Kidney glomerular epithelial cell (primary cell): ENCODE measurements at places on chromosomes 12 and 14.

- DNase-seq: peak; percentile 99
Observed at GRCh38 chr14:61562321-61563161, 132.8 kb upstream of the HIF1A start.

- no peak for DNase-seq
Observed at GRCh38 chr12:4530160-4530559, 8.5 kb upstream of the RAD51AP1 start.

DNA sequence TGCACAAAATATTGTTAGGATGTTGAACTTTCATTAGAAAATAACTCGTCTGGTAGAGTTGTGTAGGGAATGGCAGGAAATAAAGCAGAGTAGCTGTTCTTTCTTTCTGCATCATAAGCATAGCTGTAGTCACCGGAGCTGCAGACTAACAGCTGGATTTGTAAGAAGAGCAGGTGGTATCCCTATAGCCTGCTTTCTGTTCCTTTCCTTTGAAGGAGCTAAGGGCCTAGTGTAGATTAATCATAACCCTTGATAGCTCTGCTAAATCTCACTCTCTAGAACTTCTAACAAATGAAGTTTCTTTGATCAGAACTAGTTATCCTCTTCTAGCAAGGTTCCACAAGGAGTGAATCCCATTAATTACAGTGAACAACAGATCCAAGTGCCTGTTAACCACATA lies 3.5 kb downstream of the LMO3 start:
- no peak for DNase-seq

- DNase-seq: peak; percentile 50
Observed at GRCh38 chr14:22386924-22387775, 201.9 kb downstream of the DAD1 start.

GRCh38 chr14:42027271-42027670 lies 420.6 kb downstream of the LRFN5 start:
- DNase-seq: no peak

- DNase-seq: no peak
Observed at GRCh38 chr14:25049093-25049567, 817 bp downstream of the STXBP6 start.

DNA sequence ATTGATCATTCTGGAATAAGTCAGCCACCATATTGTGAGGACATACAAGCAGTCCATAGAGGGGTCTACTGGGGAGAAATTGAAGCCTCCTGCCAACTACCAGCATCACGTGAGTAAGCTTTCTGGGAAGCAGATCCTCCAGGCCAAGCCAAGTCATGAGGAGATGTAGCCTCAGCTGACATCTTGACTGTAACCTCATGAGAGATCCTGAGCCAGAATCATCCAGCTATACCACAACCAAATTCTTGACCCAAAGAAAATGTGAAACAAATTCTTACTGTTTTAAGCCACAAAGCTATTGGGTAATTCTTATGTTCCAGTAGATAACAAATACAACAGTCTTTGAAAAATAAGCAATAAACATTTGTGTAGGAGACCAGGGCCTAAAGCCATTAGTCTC lies 479.4 kb upstream of the DCN start:
- no peak for DNase-seq

DNA sequence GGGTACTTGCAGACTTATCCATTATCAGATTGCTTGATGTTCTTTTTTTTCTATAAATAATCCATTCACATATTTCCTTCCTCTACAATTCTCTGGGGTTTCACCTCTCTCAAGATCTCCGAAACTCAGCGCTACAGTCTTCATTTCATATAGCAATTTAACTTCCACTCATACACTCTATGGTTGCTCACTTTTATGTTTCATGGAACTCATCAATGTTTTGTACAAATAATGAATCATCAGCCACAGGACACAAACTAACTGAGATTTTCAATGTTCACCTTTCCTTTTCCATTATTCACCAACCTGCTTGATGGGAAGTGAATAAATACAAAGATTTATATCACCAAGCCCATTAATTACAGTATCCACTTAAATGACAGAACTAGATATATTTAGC lies 534.7 kb downstream of the LRFN5 start:
- no peak for DNase-seq

- no peak for DNase-seq
Observed at GRCh38 chr12:50603817-50604639, 99.2 kb downstream of the DIP2B start.

- DNase-seq: no peak
Observed at GRCh38 chr14:95065411-95065810, 91.9 kb downstream of the DICER1 start.

DNA sequence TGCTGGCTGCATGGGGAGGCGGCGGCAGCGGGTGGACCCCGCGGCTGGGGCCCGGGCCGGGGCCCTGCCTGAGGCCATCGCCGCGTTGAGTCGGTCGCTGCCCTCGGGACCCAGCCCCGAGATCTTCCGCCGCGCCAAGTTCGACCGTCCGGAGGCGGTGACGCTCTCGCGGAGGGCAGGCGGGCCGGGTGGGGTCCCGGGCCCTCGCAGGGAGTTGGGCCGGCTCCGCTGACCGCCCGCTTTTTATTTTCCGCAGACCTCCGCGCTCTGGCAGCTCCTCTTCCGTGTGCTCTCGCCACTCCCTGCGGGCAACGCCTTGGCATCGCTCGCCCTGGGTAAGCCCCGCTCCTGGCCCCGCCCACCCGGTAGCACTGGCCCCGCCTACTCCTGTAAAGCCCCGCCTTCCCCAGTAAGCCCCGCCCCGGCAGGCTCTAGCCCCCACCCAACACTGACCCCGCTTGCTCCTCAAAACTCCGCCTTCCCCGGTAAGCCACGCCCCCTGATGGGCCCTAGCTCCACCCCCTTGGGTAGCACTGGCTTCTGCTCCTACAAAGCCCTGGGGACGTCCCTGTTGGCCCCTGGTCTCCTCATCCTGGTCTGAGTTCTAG lies 424 bp downstream of the TEDC1 start:
- peak; percentile 44 for DNase-seq

- no peak for DNase-seq
Observed at GRCh38 chr12:52139579-52140062, 52.2 kb downstream of the KRT80 start.

DNA sequence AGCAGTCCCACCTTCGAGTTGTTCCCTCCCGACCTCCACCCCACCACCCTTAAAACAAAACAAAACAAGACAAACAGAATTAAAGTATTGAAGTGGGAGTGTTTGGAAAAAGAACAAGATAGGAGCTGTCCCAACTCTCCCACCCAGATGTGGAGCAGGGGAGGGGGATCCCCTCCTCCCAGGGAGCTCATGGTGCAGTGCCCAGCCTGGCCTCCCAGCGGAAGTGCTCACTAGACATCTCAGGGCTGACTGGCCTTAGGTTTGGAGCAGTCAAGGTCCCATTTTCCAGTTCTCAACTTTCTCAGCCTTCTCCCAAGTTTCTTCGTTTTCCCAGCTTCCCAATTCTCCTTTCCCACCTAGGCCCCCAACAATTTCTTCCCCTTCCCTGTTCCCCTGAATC lies 2.9 kb downstream of the SP7 start:
- DNase-seq: no peak

DNA sequence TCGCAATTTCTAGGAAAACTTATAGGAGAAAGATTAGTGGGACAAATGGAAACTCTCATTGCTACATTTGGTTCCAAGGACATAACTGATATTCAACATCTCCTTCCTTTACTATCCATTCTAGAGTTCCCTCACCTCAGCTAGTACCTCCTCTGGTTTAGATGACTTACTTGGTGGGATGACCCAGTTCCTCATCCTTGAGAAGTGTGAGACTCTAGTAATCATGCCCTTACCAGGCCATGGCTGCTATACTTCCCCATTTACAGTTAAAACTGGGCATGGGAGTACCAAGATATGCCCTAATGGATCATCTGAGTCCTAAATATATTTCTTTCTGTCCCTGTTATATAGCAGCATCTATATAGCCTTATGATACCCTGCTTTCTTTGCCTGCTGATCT lies 58.1 kb downstream of the IFT81 start:
- DNase-seq: no peak

GRCh38 chr14:103629503-103630121 lies 601 bp downstream of the KLC1 start:
- no peak for DNase-seq

GRCh38 chr12:53954694-53955035 lies at the start of gene HOXC12:
TSS of gene HOXC12 (plus strand) at chr12:53954903. CDS start at chr12:53954930, 27 bp downstream.
- no peak for DNase-seq
